ENCODE measurements at places on chromosomes 1 and 21.

- no peak for DNase-seq
Observed at GRCh38 chr1:15218287-15219279, 28.4 kb upstream of the FHAD1 start.

DNA sequence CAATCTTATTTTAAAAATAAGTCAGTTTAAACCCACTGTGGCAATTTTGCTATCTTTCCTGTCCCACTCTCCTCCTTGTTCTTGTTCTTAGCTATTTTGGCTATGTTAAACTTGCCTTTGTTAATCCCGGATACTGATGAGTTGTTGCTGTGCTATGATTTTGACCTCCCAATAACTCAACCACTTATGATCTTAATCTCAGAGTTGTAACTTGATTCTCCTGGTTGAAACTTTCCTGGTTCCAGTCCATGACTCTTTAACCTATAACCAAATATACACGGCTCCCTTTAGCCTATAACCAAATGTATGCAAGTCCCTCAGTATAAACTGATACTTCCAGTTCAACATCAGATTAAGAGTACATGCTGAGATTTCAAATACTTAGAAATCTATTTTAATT lies 15.6 kb upstream of the ACADM start:
- DNase-seq, result no peak

DNA sequence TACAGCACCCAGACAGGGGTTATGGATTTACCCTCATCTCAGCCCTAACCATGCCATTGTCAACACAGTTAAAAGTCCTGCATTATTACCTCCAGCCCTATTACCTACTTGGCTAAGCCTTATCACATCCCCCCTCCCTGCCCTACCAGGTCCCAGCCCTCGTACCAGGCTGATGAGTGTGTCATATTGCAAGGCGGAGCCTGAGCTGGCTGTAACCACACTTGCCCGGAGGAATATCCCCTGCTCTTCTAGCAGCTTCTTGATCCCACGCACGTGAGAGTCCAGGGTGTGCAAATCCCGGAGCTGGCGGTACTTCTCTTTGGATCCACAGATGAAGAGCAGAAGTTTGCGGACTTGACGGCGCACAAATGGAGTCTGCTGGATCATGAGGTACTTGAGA lies 87.4 kb downstream of the UBR4 start:
- no peak for DNase-seq

DNA sequence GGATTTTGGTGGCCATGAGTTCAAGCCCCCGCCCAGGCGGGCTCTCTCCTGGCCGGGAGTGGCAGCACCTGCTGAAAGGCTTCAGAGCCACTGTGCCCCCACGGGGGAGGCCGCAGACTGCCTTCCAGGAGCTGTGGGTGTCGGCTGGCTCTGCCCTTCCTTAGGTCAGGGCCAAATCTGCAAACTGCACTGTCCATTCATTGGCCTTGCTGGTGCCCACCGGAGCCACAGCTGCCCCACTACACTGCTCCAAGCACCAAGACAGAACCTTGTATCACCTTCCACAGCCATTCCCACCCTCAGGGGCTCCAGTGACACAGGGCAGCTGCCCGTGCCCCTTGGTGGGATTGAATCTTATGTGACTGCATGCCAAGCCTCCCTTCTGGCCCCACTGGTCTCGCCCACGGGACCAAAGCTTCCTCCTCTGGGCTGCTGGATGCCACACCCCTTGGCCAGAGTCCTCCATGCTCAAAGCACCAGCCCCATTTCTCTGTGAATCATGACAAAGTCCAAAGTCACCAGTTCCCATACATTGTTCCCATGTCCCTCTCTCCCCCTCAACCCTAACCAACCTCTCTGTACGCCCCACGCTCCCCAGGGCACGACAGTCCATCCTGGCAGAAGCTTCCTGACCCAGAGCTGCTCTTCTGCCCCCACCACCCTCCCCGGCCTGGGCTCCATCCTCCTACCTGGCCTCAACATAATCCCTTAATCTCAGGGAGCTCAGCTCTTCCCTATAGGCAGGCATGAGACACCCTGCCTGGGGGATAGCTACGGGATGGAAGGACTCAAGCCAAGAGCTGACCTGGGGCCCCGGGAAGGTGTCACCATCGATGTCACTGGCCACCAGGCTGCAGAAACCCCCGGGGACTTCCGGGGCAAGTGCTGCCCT lies 20.9 kb upstream of the GPR153 start:
- no peak for DNase-seq

Measured in Kasumi-1 (cell line).